ENCODE measurements at places on chromosomes 13 and 19.
A peak's percentile ranks its signal among the peaks of the same experiment; 100 is the strongest.

DNA sequence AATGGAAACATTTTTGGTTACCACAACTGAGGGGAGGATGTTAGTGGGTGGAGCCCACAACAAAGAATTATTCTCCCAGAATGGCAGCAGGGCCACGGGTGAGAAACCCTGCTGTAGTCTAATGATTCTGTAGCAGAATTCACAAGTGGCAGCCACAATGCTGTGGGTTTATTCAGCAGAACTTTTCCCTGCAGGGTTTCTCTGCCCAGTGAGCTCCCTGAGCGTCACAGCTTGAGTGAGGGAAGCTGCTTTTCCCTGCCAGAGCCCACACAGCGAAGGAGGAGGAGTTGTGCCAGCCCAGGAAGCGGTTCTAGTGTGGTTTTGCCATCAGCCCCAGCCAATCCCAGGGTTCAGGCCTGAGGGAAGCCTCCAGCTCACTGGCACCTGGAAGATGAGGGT, 4.4 kb downstream of the ATP12A start:
- DNase-seq, result no peak

GRCh38 chr13:110000534-110001345, 214.4 kb upstream of the IRS2 start:
- no peak for DNase-seq

- DNase-seq, result no peak
Measured at GRCh38 chr13:98525456-98526181, 51.3 kb downstream of the STK24 start.

- DNase-seq, result no peak
Measured at GRCh38 chr19:14497228-14497921, 1.4 kb upstream of the GIPC1 start.

- no peak for DNase-seq
Measured at GRCh38 chr19:32630338-32630737, 44.6 kb downstream of the ANKRD27 start.

DNA sequence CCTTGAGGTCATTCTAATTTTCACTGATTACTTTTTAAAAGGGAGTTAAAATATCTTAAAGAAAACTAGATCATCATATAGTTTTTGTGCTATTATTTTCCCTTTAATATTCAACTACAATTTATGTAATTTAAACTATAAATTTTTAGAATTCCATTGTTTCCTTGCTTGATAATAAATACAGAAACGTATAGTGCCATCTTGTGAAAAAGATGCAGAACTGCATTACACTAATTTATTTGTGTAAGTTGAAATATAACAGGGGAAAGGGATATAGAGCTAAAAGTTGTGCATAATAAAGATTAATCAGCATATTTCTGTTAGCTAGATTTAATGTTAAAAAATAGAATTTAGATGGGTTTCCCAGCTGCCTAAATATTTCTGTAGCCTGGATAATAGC, 61.5 kb upstream of the TDRD3 start:
- no peak for DNase-seq

DNA sequence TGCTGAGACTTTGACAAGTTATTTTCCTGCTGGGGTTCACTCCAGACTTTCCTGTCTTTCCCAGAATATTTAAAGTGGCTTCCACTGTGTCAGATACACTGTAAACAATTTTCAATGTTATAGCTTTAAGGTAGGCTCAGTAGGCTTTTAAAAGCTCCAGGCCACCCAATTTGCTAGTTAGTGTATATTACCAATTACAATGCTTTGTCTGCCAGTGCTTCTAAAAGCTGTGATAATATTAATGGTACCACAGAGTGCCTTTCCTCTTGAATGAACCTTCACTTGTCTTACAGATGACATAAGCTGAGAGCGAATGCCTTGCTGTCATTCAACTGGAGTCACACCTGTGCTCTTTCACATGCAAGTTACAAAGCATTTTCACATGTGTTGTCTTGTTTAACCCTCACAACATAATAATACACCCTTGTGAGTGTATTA, 239.7 kb upstream of the HTR2A start:
- DNase-seq, result no peak

DNA sequence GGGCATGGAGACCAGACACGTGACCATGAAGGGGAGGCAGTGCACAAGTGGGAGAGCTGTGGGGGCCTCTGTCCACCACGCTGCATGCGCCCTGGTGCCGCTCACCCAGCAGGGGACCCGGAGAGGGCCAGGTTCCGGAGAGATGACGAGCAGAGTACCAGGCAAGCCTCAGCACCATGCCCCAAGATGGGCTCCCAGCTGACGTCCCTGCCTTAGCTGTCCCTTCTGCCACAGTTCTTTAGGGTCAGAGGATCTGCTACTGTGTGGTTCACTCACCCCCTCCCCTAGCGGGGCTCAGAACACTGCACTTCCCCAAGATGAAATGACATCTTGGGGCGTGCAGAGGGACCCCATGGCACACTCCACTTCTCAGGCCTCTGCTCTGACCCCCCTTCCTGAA, 9.6 kb upstream of the PRKD2 start:
- DNase-seq, result no peak

DNA sequence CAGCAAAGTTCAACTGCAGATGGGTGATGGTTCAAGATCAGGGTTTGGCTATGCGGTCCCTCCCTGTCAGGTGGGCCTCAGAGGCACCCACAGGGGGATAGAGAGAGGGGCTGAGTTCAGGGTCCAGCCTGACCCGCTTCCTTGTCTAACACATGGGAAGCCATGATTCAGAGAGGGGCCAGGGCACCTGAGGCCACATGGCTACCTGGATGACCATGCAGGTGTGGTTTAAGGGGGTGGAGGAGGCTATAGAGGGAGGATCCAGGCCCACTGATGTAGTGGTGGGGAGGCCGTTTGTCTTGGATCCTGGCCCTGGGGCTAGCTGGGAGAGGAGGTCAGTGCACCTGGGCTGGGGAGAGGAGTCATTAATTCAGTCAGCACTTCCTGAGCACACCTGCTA, 56.7 kb downstream of the ZNF536 start:
- no peak for DNase-seq

GRCh38 chr19:13014101-13014920, 19.0 kb downstream of the NFIX start:
- DNase-seq, result no peak

- no peak for DNase-seq
Measured at GRCh38 chr13:22855926-22856325, 324.9 kb upstream of the SGCG start.

GRCh38 chr13:57286511-57287098, 119.6 kb downstream of the PRR20E start:
- no peak for DNase-seq

- peak; percentile 38 for DNase-seq
Measured at GRCh38 chr19:48290401-48290770, 20.5 kb downstream of the ZNF114 start.

- no peak for DNase-seq
Measured at GRCh38 chr13:95254339-95254738, 46.9 kb downstream of the ABCC4 start.

DNA sequence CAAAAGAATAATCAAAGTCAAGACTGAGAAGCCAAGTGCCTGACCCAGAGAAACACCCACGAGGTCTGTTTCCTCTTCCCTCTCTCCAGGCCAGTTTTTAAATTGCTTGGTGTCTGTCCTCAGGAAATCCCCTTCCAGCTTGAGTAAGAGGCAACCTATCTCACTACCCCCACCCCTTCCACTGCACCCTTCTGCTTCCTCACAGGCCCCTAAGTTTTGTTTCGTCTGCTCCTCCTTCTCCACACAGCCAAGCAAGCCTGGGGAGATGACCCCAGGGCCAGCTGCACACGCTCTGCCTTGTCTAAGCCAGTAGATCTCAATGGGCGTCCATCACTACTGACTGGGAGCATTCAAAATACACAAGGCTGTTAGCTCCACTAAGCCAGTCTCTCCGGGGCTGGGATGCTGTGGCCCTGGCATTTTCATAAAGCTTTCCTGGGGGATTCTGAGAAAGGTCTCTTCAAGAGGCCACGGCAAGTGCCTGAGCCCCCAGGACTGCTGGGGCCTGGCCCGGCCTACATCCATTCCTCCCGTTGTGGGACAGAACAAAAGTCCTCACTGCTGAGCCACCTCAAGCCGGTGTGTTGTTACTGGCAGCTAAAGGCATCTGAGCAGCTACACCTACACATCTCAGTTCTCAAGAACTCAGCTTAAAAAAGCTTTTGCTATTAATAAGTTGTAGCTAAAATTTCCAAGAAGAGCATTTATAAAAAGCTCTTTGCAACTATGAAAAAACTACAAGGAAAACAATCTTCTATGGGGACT, 14.9 kb upstream of the IL4I1 start:
- no peak for DNase-seq

GRCh38 chr13:28568286-28568685, 73.4 kb upstream of the FLT1 start:
- DNase-seq, result no peak

- DNase-seq, result no peak
Measured at GRCh38 chr19:21434967-21435544, 38.1 kb downstream of the ZNF493 start.

- DNase-seq, result no peak
Measured at GRCh38 chr19:6654347-6655310, 15.3 kb downstream of the TNFSF14 start.

- DNase-seq, result no peak
Measured at GRCh38 chr13:73859841-73860240, 274.4 kb downstream of the KLF12 start.

DNA sequence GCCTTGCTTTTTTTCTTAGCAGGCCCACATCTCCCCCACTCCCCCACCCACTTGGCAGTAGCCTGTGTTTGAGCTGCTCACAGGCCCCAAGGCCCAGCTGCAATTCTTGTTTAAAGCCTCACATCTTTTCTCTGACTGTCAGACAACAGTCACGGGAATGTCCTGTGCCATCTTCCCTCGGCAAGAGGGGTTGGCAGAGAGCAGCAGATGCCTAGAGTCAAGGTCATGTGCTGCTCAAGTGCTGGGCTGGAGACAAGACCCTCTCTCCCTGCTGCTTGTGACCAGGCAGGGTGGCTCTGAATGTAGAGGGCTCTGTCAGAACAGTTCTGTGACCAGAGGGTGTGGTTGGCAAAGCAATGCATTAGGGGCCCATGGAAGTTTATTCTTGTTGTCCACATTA, 47.4 kb downstream of the BBC3 start:
- no peak for DNase-seq

GRCh38 chr13:113545931-113546516, 38.5 kb upstream of the TFDP1 start:
- no peak for DNase-seq

GRCh38 chr19:6276447-6276846, 3.3 kb downstream of the MLLT1 start:
- no peak for DNase-seq

DNA sequence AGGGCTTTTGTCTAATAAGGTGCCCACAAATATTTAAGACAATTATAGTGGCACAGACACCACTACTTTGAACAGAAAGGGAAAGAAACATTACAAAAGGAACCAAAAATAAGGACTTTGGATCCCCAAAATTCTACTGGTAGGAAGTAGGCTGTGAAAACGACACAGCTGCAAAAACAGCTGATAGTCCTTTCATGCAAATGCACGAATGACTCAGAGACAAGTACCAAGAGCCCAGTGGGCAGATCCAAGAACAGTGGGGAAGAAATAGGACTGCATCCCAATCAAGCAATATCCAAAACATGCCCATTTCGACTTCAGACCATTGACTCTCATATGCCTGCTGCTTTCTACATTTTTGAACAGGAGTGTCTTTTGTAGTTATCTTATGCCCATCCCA, 269.4 kb upstream of the NBEA start:
- no peak for DNase-seq

GRCh38 chr13:26660766-26661165, 99.8 kb downstream of the GPR12 start:
- no peak for DNase-seq

DNA sequence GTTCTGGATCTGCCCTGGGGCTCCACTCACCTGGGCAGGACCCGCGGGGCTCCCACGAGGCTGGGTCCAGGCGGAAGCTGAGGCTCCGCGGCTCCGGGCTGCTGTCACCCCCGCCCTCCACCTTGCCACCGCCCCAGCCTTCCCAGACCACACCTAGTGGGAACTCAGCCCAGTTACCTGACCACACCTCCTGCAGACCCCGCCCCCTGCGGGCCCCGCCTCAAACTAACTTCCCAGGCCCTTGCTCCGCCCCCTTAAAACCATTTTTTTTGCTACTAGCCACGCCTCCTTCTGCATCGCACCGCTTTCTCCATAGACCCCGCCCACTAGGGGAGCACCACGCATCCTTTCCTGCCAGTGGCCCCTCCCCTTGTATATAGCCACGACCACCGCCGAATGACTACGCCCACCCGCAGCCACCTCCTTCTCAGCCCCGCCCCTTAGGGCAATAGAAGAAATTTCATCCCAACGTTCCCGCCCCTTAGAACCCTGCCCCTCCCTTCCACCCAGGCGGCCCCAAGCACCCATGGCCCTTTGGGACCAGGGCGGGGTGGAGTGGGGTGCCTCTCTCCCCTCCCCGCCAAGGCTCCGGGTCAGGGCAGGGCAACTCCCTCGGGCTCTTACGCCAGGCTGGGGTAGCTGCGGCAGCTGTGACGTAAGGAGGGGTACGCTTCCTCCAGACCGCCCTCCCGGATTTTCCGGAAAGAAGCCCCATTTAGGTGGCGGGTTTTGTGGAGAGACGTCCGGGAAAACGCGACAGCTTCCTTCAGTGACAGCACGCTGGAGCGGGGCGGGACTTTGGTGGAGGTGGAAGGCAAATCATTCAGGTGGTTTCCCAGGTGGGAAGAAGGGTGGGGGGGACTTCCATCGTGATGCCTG, at the start of gene SH2D3A:
Gene SH2D3A, minus strand, starts transcription at position 79 of the 879 bp plus-strand sequence. CDS start 3,687 bp downstream, outside the sequence.
- DNase-seq, result peak; percentile 91

DNA sequence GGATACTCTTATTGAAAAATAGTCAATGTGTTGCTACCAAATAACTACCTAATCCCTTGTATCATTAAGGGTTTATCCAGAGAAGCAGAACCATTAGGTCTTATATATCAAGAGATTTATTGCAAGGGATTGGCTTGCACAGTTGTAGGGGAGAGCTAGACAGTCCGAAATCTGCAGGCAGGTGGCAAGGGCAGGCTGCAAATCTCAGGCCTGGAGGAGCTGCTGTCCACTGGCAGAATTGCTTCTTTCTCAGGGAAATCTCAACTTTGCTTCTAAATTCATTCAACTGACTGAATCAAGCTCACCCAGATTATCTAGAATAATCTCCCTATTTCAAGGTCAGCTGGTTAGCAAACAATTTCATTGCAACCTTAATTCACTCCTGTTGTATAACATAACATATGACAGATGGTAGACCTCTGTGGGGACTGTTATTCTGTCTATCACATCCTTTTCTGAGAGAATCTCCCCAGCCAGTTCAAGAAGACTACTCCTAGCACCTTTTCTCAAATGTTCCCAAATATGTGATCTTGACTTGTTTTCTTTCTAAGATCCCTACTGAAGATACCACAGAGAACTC, 194.2 kb downstream of the NHLRC3 start:
- no peak for DNase-seq

Measured in HEK293T (cell line).